ENCODE measurements at places on chromosomes 16 and 17.

- no peak for DNase-seq
Observed at GRCh38 chr17:80071116-80071841, 30.1 kb upstream of the GAA start.

- no peak for DNase-seq
Observed at GRCh38 chr17:42579794-42580551, 2.4 kb upstream of the PSMC3IP start.

DNA sequence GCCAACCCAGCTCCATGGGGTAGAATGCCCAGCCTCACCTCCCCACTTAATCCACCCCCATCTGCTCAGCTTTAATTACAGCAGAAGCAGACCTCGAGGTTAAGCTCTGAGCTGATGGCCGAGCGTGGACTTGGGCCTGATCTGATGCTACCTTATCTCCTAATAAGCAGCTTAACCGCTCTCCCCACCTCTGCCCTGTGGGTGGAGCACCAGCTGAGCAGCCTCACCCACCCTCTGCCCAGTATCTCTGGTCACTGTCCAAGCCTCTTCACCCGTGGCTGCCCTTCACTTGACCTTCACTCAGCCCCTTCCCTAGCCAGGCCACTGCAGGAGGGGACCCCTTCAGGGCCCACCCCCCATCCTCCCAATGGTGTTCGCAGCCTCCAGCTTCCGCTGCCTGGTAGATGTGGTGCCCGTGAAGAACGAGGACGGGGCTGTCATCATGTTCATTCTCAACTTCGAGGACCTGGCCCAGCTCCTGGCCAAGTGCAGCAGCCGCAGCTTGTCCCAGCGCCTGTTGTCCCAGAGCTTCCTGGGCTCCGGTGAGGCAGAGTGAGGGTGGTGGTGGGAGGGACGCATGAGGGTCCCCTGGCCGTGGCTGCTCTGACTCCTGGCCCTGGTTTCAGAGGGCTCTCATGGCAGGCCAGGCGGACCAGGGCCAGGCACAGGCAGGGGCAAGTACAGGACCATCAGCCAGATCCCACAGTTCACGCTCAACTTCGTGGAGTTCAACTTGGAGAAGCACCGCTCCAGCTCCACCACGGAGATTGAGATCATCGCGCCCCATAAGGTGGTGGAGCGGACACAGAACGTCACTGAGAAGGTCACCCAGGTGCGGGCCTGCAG, 6.8 kb downstream of the KCNH6 start:
- DNase-seq: no peak

DNA sequence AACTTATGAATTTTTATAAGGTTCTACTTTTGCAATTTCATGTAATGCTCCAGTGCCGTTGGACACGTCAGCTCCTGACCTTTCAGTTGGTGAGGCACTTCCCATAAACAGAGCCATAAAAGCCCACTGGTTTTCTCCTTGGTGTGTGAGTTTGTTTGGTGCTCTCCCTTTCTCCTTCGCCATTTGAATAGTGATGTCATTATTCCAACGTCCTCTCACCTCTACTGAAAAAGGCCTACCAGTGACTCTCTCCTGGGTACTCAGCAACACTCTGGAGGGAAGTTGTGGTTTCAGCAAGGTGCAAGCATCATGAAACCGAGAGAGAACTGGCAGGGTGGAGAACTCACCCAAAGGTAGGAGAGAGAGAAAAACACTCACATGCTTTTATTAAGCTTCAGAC, 29.6 kb upstream of the HNF1B start:
- no peak for DNase-seq

- no peak for DNase-seq
Observed at GRCh38 chr17:9020096-9020823, 1.1 kb upstream of the NTN1 start.

DNA sequence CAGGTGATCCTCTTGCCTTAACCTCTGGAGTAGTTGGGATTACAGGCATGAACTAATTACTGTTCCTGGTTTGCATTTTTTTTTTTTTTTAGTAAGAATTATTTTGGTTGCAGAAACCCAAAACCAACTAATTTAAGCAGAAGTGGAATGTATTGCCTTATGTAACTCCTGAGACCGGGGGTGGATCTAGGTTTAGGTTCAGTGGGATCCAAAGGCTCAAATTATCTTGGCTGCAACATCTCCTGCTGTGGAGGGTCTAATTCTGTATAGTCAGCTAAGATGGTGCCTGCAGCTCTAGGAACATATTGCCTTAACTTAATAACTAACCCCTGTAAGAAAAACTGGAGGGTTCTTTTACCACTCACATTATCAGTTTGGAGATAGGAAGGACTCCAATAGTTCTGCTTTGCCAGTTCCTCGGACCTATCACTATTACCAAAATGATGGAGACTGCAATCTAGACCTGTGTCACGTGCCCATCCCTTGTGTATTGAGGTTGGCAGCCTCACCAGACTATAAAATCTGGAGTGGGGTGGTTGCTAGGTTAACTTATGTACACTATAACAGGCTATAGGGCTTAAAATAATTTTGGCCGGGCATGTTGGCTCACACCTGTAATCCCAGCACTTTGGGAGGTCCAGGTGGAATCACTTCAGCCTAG, 8.5 kb downstream of the SNTB2 start:
- DNase-seq: no peak

DNA sequence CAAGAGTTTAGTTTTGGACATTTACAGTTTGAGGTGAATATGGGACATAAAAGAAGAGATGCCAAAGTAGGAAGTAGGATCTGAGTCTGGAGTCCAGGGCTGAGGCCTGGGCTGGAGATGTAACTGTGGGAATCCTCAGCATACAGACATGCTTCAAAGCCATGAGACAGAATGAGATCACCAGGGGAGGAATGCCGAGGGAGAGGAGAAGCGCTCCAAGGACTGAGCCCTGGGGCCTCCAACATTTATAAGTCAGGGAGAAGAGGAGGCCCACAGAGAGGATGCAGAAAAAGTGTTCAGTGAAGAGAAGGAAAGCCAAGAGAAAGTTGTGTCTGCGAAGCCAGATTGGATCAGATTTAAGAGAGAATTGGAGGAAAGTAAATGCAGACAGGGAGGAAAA, 277.5 kb upstream of the MYOCD start:
- no peak for DNase-seq

- DNase-seq: peak; percentile 46
Observed at GRCh38 chr16:57304169-57305061, 19.9 kb upstream of the PLLP start.

All from Panc1 (cell line).